ENCODE measurements at places on chromosomes 4 and X. TPM values are rescaled to one million over a fixed set of nuclear protein-coding genes. Genes with fewer than 3 reads are reported as not detected.

Gene DMD
- total RNA-seq, result 260 TPM

DNA sequence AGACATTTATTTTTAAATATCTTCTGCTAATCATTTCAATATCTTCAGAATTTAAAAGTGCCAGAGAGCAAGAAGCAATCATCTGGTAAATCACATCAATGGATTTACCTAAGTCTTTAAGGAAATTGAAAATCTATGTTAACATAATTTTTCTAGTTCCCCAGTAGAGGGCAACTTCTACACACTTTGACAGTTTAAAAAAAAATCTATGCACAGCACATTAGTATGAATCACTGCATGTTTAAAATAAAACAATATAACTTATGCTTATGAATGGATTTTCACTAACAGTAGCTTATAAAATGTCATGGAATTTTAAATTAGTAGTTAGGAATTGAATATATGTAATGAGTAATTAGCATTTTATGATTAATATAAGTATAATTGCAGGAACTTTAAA lies 126.5 kb downstream of the REELD1 start:
- H3K4me3 ChIP-seq, result no peak overlapping the region
- no peaks in the 10 kb centered on the region for H3K36me3 ChIP-seq
- DNase-seq, result no peak
- no peak overlapping the region for H3K27ac ChIP-seq
- no peaks in the 10 kb centered on the region for H3K4me1 ChIP-seq

Gene TKTL1
- 0.24 TPM for total RNA-seq

DNA sequence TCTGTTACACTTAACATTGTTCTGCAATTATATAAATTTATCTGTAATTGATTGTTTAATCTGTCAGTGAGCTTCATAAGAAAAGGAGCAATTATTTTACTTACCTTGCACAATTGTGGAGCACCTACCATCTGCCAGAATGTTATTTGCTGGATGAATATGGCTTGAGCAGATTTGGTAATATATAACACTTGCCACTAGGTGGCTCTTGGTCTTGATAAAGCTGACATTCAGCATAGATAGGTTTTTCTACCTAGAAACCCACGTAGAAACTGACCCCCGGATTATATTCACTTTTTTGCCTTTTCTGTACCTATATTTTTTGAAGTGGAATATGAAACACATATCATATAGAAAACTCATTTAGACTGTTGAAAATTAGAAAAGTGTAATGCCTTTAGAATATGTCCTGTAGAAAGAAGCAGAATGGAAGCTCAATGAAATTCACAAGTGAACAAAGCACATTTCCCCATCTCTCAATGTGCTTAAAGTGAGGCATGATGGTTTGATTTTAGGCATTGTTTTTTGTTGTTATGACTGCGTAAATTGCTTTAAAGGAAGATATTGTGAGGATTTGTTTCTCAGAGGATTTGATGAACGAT lies 9.5 kb downstream of the RBPJ start:
- H3K27ac ChIP-seq, result no peak overlapping the region
- DNase-seq, result no peak
- H3K4me3 ChIP-seq, result no peak overlapping the region
- H3K4me1 ChIP-seq, result no peaks in the 10 kb centered on the region
- no peaks in the 10 kb centered on the region for H3K27me3 ChIP-seq
- H3K36me3 ChIP-seq, result no peaks in the 10 kb centered on the region

GRCh38 chr4:17961249-17961648 lies 60.3 kb downstream of the LCORL start:
- no peaks in the 10 kb centered on the region for H3K36me3 ChIP-seq
- H3K4me1 ChIP-seq, result no peaks in the 10 kb centered on the region
- no peak overlapping the region for H3K4me3 ChIP-seq
- no peaks in the 10 kb centered on the region for H3K27me3 ChIP-seq
- H3K27ac ChIP-seq, result no peak overlapping the region

Gene TNIP3
- 0.19 TPM for total RNA-seq

Gene REPS2
- total RNA-seq, result 7.9 TPM

DNA sequence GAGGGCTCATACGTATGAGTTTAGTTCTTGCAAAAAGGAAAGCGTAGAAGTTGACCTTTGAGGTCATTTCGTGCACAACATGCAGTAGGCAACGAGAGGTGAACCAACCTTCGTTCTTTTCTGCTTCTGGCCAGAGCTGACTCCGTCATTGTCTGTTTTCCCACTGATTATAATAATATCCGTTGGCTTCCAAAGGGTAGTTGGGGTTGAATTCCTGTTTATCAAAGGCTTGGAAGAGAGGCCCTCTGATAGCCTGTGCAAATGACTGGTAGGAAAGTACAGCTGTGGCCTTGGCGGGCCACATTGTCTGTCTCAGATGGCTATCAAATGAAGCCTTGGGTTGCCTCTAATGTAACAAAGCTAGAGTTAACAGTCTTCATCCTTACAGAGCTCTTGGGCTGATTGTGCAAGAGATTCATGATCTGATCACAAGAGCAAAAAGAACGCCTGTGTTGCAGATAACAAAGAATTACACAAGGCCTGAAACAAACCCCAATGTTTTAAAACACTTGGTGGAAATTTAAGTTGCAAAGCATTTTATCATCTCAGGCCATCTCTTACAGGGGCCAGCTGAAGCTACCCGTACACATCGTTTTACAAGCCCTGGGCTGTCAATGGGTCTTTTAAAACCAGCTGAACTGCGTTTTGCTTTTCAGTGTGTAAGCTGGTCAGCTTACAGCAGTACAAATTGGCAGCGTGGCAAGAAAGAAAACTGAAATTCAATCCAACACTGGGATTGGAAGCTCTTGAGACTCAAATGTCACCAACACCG lies 46.1 kb upstream of the FAM9C start:
- H3K27ac ChIP-seq, result no peak overlapping the region
- no peaks in the 10 kb centered on the region for H3K36me3 ChIP-seq
- no peaks in the 10 kb centered on the region for H3K4me1 ChIP-seq
- no peaks in the 10 kb centered on the region for H3K27me3 ChIP-seq

Gene MAPK10
- total RNA-seq, result 40.0 TPM

DNA sequence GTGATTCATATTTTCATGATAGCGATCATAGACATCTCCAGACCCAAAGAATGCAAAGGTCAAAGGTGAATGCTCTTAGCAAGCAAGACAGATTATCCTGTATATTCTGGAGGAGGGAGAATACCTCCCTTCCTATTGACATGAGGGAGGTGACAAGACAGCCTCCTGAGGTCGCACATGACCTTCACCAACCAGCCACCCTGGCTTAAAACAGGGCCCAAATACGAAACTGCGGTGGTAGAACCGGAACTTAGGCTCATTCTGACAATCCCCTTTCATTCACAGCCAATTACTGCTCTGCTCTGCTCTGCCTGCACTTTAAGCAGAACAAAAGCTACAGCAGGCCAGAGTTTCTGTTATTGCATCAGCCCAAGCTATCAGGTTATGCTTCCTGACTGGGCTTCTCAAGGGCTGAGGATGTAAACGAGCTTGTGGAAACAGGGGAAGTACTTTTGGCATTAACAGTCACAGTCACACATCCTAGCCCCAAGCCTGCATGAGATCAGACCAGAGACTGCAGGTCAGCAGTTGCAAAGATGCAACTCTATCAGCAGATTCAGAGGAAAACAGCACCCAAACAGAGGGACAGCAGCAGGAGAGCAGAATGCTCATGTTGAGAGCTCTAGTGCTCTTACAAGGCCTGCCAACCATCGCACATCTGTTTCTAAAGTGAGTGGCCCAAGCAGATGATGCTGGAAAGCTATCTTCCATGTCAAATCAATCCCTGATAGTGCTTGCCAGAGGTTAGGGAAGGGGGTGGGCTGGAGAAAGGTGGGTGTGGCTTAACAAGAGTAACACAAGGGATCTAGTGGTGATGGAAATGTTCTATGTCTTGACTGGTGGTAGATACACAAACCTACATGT lies 51.3 kb upstream of the MAP3K15 start:
- no peak overlapping the region for H3K27ac ChIP-seq
- H3K4me1 ChIP-seq, result no peaks in the 10 kb centered on the region
- no peak for DNase-seq
- H3K4me3 ChIP-seq, result no peak overlapping the region

Gene AADAT
- total RNA-seq, result 7.2 TPM

Gene CNKSR2
- 1.6 TPM for total RNA-seq

Gene CDKL2
- 2.3 TPM for total RNA-seq

DNA sequence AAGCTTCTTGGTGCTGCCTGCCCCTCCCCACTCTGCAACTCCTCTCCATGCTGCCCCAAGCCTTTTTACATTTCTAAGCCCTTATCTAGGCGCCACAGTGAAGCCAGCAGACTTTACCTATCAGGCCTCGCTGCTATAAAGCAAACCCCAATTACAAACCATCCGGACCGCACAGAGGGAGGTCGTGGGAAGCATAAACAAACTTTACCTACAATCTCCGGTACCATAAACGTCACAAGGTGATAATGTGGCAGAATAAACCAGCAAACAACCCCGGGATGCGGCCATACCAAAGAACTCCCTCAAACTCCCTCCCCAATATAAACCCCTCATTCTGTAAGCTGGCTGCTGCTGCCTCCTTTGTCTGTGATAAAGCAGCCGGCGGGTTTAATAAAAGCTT lies 54.0 kb upstream of the ZCCHC13 start:
- no peaks in the 10 kb centered on the region for H3K27me3 ChIP-seq
- no peak overlapping the region for H3K4me3 ChIP-seq
- H3K4me1 ChIP-seq, result peaks cover 9% of the 10 kb centered on the region
- no peak for DNase-seq
- H3K27ac ChIP-seq, result no peak overlapping the region

Gene AKAP4
- not detected for total RNA-seq

GRCh38 chr4:169215656-169216055 lies 55.1 kb downstream of the SH3RF1 start:
- no peak overlapping the region for H3K27ac ChIP-seq
- no peaks in the 10 kb centered on the region for H3K27me3 ChIP-seq

DNA sequence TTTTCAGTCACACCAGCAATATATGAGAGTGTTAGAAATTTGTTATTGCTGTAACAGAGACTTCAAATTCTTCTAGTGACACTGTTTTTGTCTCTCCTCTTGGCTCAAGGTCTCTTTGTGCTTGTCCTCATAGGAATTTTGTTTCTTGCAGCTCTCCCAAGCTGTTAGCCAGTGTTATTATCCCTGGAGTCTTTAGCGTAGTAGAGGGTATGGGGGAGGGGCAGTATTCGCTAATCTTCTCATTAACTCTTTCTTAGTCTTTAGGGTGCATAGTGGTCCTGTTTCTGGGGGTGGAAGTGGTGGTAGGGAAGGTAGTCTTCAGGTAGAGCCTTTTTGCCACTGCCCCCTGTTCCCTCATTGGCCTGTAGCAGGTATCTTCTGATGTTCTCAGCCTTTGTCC lies 79.4 kb downstream of the JADE3 start:
- no peaks in the 10 kb centered on the region for H3K27me3 ChIP-seq
- H3K4me1 ChIP-seq, result no peaks in the 10 kb centered on the region
- no peak overlapping the region for H3K4me3 ChIP-seq
- no peak for DNase-seq
- H3K36me3 ChIP-seq, result no peaks in the 10 kb centered on the region

- DNase-seq, result no peak
- H3K4me1 ChIP-seq, result no peaks in the 10 kb centered on the region
- no peaks in the 10 kb centered on the region for H3K27me3 ChIP-seq
Observed at GRCh38 chr4:96092151-96092705, 252.3 kb downstream of the PDHA2 start.

Gene PAGE5
- not detected for total RNA-seq

DNA sequence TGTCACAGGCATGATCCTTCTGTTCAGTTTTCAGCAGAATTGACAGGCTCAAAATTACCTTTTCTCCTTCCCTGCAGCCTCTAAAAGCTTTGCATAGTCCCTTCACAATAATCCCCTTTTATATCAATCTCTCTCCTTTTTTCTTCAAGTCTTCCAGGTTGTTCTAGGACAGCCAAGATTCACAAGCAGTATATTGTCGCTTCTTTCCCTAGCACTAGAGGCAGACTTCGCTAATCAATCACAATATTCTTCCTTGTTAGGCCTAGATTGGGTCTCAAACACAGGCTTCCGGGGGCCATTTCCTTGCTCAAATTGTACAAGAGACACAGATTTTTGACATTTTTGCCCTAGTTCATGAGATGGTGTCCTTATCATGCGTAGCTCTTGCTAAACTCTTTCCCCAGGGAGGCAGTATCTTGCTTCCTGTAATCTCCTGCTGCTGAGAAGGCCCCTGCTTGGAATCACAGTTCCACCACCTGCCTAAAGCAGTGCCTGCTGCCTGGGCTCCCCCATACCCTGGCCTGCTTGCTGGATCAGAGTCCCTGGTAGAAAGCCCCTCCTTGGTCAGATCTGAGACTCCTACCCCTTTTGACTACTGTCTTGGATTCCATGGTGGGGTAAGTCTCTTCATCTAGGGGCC lies 57.3 kb downstream of the DMP1 start:
- no peak overlapping the region for H3K4me3 ChIP-seq
- no peak overlapping the region for H3K27ac ChIP-seq
- no peaks in the 10 kb centered on the region for H3K4me1 ChIP-seq

GRCh38 chr4:88008122-88008742 lies 797 bp downstream of the PKD2 start:
- peak overlapping the region; percentile 100 for H3K27ac ChIP-seq
- no peaks in the 10 kb centered on the region for H3K36me3 ChIP-seq
- peak overlapping the region; percentile 99 for H3K4me3 ChIP-seq
- peak; percentile 69 for DNase-seq
- H3K4me1 ChIP-seq, result peaks cover 4% of the 10 kb centered on the region

DNA sequence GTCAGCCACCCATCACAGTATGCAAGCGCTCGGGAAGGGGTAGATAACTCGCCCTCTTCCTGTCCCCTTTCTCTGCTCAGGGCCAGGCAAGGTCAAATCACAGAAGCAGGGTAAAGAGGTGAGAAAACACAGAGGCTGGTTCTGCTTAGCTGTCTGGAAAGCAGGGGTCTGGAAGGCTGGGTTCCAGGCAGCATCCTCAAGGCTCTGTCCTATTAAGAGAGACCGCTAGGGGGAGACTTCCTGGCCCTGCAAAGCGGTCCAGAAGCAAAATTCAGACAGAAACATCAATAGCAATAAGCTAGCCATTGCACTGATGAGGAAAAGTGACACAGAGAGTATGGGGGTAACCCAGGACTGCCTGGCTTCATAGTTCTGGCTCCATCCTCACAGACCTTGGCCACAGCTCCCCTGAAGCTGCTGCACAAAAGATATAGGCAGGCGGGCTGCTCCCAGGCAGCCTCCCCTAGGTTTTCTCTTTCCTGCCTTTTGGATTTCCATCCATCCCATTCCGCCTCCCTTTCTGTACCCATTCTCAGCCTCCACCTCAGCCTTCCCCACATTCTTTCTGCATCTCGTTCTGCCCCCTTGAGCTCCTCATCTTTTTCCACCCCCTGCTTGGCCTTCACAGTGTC lies 308.5 kb downstream of the EVC2 start:
- no peaks in the 10 kb centered on the region for H3K27me3 ChIP-seq
- H3K4me3 ChIP-seq, result no peak overlapping the region
- no peaks in the 10 kb centered on the region for H3K4me1 ChIP-seq
- DNase-seq, result no peak
- H3K36me3 ChIP-seq, result no peaks in the 10 kb centered on the region

DNA sequence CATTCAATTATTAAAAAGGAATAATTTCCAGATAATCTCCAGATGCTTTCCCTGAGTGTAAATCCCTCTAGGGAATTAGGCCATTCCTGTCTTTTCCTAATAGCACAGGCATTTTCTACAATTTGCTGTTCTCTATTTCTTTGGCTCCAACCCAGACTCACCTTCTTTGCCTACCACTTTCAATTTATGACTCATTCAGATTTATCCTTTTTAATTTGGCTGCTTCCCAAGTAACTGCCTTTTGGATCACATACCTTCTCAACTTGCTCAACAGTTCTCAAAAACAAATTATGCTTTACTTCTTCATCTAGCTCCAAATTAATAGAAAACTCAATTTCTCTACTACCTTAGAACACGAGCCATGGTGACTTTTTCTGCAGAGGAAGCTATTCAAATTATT lies 1166.3 kb upstream of the PCDH7 start:
- H3K36me3 ChIP-seq, result no peaks in the 10 kb centered on the region
- no peaks in the 10 kb centered on the region for H3K27me3 ChIP-seq
- DNase-seq, result no peak
- H3K27ac ChIP-seq, result no peak overlapping the region
- H3K4me3 ChIP-seq, result no peak overlapping the region
